ENCODE measurements at places on chromosomes 4 and X. TPM values are rescaled to one million over a fixed set of nuclear protein-coding genes. Genes with fewer than 3 reads are reported as not detected.

The FABP2 gene
- total RNA-seq = not detected

The ATP2B3 gene
- not detected for total RNA-seq

The GATA1 gene
- not detected for total RNA-seq

The BRS3 gene
- not detected for total RNA-seq

The ASB12 gene
- 0.17 TPM for total RNA-seq

The MEPE gene
- total RNA-seq = not detected

Data from bronchial smooth muscle cell (primary cell).